ENCODE measurements at places on chromosomes 2 and 18.

DNA sequence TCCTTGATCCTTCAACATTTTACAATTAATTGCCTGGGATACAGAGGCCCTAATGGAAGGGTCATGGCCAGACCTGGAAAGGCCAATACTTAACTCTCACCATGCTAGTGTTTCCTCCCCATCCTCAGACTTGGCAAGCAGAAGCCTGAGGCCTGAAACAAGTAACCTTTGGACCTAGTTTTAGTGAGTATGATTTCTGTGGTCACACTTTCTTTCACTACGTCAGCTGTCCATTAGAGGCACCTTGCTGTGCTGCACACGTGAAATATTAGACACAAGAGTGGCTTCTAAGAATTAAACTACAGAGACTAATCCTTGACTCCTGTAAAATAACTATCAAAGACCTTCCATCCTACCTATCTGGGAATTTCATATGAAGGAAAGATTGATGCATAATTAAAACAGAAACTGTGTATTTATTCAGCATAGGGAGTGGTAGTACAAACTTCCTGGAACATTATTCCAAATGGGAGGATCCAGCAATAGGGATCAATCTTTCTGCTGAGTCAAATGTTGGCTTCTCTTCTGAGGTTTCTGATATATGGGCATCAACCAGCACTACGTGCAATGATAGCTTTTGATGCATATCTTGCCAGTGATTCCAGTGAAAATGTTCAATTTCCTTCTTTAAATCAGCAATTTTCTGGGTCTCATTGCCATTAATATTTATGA lies 249.7 kb downstream of the IKZF2 start:
- DNase-seq = no peak

- DNase-seq = no peak
Measured at GRCh38 chr2:18645315-18645714, 55.9 kb upstream of the NT5C1B start.

DNA sequence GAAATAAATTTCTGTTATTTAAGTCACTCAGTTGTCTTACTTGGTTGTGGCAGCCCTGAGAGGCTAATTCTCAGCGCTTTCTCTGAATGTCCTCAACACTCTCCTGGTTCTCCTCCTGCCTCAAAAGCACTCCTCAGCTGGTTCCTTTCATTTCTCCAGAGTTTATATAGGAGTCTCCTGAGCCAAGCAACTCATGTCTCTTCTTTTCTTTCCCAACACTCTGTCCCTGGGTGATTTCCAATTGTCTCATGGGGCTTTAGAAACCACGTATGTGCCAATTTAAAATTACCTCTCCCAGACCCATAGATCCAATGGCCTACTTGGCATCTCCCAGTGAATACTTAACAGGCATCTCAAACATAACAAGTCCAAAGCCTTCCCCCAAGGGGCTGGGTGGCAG lies 184.3 kb downstream of the TTC32 start:
- no peak for DNase-seq

DNA sequence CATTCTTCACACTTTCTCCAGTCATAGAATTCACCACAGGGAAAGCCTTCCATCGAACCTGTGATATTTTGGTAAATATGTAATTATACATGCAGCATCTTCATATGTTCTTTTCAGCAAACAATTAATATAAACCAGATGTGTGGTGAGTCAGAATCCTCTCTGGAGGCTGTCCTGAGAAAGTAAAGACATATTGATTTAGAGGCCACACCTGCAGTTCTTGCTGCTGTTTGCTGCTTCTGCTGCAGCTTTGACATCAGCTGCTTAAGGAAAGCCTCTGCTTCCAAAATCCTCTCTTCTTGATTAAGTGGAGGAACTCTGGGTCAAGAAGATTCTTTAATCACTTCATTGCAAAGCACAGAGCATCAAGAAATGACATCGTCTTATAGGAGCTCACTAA lies 568.8 kb upstream of the ZEB2 start:
- DNase-seq = no peak

- no peak for DNase-seq
Measured at GRCh38 chr2:10620481-10620880, 69.3 kb downstream of the NOL10 start.

Measured in activated CD4-positive, alpha-beta T cell treated with anti-CD3 and anti-CD28 coated beads, Interleukin-2, amount 50 U/mL, for 24 hours (primary cell).